Psoas muscle (tissue), 8 donors: ENCODE measurements at places on chromosomes 3 and 15. TPM values are rescaled to one million over a fixed set of nuclear protein-coding genes. Genes with fewer than 3 reads are reported as not detected.

The GXYLT2 gene
- 0.04 TPM for polyA plus RNA-seq

The TTC14 gene
- 6.1 TPM for polyA plus RNA-seq

The REC114 gene
- polyA plus RNA-seq: not detected

The RTP3 gene
- not detected for polyA plus RNA-seq

The PGBD4 gene
- polyA plus RNA-seq: 5.0 TPM

DNA sequence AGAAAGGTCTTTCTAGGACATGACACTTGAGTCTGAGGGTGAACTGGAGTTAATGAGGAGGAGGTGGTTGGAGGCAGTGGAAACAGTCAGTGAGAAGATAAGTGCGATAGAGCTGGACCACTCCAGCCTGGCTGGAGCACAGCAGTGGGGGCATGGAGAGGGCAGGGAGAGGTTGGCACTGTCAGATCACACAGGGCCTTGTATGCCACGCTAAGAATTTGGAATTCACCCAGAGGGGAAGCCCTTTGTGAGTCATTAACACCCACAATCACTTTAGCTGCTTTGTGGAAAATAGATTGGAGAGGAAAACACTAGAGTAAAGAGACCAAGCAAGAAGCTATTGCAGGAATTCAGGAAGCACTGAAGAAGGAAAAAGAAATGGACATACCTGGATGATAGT lies 83.3 kb downstream of the ZNF621 start:
- DNase-seq: no peak

- no peak for DNase-seq
These were observed 7.8 kb downstream of the EIF1B start for GRCh38 chr3:40317061-40317855.

- DNase-seq: no peak
These were observed 120.3 kb upstream of the CLSTN2 start for GRCh38 chr3:139814646-139815045.

- DNase-seq: no peak
These were observed 16.6 kb upstream of the KY start for GRCh38 chr3:134667406-134667805.

DNA sequence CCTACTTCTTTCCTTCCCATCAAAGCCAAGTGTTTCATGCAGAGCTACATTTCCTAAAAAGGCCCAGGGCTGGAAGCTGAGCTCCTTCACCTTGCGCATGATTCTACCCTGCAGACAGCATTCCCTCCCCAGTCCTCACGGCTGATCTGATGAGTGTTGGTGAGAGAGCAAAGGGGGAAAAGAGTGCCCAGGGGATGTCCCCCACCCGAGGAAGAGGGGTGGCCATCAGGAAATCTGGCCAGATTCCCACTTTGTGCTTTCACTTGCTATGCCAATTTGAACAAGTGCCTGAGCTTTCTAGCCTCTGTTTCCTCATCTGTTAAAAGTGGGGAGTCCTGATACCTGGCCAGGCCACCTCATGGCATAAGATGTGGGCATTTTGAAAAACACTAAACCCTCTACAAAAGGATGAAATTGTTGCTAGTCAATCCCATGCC lies 231.0 kb upstream of the TLE3 start:
- no peak for DNase-seq

DNA sequence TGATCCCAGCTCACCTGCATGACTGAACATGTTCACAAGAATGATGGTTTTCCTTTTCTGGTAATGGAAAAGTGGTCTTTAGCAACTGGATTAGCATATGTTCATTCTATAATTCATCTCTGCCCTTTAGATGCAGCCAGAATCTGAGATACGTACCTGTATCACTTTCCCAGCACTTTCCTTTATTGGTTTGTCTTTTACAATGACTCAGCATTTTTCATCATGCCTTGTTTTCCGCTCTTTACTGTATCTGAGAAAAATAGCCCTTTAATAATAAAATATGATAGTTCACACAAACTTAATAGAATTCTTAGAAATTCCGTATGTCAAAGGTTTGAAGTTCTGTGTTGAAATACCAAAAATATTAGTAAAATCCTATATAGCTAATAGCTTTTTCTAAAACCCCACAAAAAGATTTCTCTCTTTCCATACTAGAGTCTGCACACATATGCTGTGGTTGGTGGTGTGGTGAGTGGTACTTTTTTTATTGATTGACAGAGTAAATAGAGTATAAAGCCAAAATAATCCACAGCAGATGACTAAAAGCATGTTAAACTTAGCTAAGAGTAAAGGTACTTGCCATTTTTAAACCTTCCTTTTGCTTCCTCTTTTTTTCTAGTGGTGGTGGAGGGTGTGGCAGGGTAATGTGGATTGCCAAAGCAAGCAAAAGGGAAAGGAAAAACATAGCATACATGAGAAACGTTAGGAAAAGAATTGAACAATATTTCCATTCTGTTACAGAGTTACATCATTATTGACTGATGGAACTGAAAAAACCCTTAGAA lies 328.9 kb upstream of the RBMS3 start:
- DNase-seq: no peak

DNA sequence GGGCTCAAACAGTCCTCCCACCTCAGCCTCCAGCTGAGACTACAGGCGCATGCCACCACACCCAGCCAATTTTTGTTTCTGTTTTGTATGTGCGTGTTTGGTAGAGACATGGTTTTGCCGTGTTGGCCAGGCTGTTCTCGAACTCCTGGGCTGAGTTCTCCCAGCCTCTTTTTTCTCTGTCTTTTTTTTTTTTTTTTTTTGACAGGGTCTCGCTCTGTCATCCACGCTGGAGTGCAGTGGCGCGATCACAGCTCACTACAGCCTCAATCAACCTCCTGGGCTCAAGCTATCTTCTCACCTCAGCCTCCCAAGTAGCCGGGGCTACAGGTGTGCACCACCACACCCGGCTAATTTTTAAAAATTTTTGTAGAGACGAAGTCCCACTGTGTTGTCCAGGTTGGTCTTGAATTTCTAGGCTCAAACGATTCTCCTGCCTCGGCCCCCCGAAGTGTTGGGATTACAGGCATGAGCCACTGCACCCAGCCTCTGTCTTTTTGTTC lies 867 bp upstream of the DCAF1 start:
- DNase-seq: peak; percentile 60

- DNase-seq: no peak
These were observed 467.9 kb downstream of the SOX2 start for GRCh38 chr3:182179631-182180030.
